Inflammatory macrophage (primary cell): ENCODE measurements at places on chromosomes 7 and 10.

- DNase-seq, result no peak
Observed at GRCh38 chr7:26965724-26966123, 101.3 kb upstream of the SKAP2 start.

- DNase-seq, result peak; percentile 10
Observed at GRCh38 chr10:70927189-70927943, 39.0 kb upstream of the PCBD1 start.

DNA sequence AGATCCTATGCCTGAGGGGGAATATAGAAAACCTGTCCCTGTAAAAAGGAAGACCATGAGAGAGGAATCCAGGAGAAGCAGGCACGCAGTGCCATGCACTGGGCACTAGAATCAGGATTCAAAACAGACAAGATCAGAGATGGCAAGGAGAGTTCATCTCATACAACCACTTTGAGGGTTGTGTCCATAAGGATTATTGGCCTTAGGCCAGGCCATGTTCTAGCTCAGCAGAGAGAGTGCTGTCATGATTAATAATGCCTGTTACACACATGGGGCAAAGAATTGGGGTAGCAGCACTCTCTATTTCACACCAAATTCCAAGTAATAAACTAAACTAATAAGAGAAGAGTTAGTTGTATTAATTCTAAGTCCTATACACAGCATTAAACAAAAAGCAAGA lies 29.1 kb downstream of the EZH2 start:
- no peak for DNase-seq

DNA sequence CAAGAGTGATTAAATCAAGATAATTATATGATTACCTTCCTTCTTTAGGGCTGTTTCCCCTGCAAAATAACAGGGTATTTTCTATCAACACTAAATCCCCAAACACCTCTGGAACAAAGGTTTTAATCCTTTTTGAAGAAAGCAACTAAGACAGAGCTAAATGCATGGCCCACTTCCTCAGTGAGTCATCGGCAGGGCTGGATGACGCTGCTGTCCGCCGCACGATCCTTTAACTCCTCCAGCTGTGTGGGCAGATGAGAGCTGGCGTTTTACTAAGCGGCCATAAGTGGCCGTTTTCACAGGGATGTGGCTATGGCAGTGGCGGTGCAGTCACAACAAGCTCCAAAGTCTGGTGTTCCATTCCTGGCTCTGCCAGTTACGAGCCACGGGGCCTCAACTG lies 76.0 kb upstream of the C1QL3 start:
- DNase-seq, result no peak

DNA sequence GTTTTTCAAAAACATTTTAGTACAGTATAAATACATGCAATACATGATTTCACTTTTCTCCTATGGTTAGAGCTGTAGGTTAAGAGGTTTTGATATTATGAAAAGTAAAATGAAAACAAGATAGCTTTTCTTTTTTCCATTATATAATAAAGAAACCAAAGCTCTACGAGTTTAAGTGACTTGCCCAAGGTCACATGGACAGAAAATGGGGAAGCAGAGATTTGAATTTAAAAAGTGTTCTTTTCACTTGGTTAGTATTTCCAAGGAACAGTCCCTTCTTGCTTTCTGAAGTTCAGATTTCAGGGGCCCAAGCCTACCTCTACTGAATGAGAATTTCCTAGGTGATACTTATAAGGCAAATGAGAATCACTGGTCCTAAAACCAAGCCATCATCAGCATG lies 13.2 kb upstream of the MAP3K8 start:
- DNase-seq, result peak; percentile 30

- no peak for DNase-seq
Observed at GRCh38 chr10:97013568-97013967, 172.2 kb downstream of the SLIT1 start.

- DNase-seq, result no peak
Observed at GRCh38 chr7:135348493-135348892, 114.9 kb downstream of the STRA8 start.

- DNase-seq, result peak; percentile 70
Observed at GRCh38 chr7:131513245-131514061, 43.0 kb downstream of the PODXL start.

DNA sequence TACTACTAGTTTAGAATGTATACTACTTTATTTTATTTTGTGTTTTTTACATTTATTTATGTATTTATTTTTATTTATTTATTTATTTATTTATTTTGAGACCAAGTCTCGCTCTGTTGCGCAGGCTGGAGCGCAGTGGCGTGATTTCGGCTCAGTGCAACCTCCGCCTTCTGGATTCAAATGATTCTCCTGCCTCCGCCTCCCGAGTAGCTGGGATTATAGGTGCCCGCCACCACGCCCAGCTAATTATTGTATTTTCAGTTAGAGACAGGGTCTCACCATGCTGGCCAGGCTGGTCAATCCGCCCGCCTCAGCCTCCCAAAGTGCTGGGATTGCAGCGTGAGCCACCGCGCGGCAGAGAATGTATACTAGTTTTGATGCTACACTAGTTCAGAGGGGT lies 2.0 kb upstream of the PARD3 start:
- no peak for DNase-seq

- no peak for DNase-seq
Observed at GRCh38 chr7:76997381-76998284, 34.5 kb downstream of the SPDYE17 start.

DNA sequence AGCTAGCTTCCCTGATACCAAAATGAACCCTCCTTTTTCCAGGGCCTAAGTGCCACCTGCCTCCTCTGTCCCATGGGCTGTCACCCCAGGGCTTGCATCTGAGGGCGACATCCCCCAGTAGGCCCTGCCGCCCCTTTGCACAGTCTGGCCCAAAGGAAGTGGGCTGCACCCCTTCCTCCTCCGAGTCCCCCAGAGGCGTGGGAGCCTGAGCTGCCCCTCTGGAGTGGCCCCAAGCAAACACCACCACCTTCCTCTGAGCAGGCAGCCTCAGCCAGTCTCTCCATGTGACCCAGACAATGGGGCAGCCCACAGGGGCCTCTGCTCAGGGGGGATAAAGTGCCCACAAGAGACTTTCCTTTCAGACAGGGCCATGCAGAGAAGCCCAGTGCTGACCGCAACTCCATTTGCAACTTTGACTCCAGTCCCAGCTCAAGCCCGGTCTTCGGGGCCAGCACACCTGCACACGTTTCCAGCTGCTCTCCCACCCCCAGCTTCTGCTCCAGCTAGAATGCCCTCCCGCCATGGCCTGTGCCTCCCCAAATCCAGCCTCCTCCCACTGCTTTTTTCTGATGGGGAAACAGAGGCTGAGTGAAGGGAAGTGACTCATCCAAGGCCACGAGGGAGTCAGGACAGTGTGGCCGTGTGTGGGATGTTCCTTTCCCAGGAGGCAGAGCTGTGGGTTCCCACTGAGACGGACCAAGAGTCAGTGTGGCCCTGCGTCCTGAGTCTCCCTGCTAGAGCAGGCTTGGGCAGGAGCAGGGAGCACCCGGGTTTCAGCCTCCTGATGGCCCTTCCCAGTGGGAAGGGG lies 111.9 kb downstream of the ZMIZ1 start:
- peak; percentile 87 for DNase-seq

- DNase-seq, result no peak
Observed at GRCh38 chr7:137669706-137670105, 177.1 kb downstream of the DGKI start.

- no peak for DNase-seq
Observed at GRCh38 chr7:47496056-47496665, 85.8 kb downstream of the TNS3 start.

- no peak for DNase-seq
Observed at GRCh38 chr7:38211486-38211885, 33.4 kb downstream of the STARD3NL start.

- no peak for DNase-seq
Observed at GRCh38 chr7:135712182-135712782, 15.7 kb downstream of the SLC13A4 start.

DNA sequence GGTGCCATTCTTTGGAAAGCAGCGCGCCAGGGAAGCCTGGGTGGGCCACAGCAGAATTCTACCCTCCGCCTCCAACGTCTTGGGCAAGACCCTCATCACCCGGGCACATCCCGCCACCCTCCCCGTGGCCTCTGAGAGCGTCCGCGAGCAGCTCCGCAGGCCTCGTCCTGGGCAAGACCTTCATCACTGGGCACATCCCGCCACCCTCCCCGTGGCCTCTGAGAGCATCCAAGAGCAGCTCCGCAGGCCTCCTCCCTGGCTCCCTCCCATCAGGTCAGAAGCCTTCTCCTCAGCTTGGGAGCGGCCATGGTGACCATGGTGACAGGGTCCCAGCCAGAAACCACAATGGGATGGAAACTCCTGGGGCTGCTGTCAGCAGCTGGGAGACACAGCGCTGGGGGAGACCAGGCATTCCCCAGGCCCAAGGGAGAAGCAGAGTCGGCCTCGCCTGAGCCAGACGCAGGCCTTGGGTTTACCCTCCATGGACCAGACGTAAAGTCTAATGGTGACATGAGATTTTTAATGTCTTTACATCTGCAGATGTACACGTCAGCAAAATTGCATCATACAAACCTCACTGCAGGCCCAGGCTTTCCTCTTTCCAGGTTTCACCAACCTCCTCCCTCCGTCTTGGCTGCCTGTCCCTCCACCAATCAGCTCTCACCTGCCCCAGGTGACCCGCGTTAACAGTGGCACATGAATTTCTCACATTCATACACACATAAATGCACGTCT lies 55.1 kb upstream of the PPP2R2D start:
- no peak for DNase-seq

GRCh38 chr10:43211030-43211429 lies 55.8 kb downstream of the RASGEF1A start:
- DNase-seq, result no peak

- DNase-seq, result no peak
Observed at GRCh38 chr10:119455609-119456434, 86.7 kb downstream of the RGS10 start.

DNA sequence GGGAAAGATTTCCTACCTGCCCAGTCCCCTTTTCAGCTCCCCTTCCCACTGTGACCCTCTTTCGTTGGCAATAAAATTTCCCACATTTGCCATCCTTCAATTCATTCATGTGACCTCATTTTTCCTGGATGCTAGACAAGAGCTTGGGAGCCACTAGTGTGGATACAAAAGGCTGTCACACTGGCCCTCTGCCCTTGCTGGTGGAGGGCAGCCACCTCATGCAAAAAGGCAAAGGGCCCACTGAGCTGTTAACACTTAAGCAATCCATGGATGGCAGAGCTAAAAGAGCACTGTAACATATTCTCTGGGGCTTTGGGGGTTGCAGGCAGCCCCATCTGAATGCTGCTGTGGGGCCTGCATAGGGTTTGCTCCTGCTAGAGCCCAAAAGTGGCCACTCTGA lies 315.1 kb downstream of the NEBL start:
- no peak for DNase-seq

- peak; percentile 69 for DNase-seq
Observed at GRCh38 chr7:138886501-138886917, 88.5 kb upstream of the ATP6V0A4 start.

DNA sequence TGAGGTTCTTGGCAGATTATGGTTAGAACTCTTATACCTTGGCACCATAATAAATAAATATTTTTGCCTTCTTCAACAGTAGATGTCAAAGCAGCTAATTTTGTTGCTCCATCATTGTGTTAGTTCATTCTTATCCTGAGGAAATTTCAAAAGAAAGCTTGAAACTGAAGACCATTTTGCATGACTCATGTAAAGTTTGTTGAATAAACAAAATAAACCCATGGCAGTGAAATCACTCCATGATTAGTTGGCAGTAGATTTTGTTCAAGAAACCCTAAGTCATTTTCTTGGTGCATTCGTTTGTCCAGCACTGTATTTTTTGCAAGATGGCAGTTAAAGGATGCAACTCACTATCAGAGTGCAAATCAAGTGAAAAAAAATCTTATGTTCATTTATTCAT lies 91.6 kb downstream of the HECW1 start:
- DNase-seq, result no peak

- DNase-seq, result no peak
Observed at GRCh38 chr10:124601431-124602120, 140.0 kb downstream of the LHPP start.
